ENCODE measurements at places on chromosomes 13 and 19.

GRCh38 chr19:19257137-19257536 lies 16.0 kb downstream of the TM6SF2 start:
- no peak for DNase-seq

- DNase-seq, result no peak
Observed at GRCh38 chr19:55209693-55210472, 582 bp upstream of the PTPRH start.

DNA sequence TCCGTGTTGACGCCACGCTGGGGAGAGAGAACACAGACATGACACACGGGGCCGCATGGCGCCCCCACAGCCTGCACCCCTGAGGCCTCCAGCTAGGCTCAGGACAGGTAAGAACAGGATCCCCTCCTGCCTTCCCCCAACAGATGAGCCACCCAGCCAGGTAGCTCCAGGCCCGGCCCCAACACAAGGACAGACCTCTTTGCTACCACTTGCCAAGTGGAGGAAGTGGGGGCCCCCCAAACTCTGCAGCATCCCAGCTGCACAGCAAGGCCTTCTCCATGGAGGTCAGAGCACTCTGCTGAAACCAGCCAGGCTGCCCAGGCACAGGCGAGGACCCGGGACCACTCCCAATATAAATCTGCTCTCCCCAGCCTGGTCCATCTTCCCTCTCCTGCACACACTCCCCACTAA lies 31.5 kb downstream of the PEPD start:
- no peak for DNase-seq

DNA sequence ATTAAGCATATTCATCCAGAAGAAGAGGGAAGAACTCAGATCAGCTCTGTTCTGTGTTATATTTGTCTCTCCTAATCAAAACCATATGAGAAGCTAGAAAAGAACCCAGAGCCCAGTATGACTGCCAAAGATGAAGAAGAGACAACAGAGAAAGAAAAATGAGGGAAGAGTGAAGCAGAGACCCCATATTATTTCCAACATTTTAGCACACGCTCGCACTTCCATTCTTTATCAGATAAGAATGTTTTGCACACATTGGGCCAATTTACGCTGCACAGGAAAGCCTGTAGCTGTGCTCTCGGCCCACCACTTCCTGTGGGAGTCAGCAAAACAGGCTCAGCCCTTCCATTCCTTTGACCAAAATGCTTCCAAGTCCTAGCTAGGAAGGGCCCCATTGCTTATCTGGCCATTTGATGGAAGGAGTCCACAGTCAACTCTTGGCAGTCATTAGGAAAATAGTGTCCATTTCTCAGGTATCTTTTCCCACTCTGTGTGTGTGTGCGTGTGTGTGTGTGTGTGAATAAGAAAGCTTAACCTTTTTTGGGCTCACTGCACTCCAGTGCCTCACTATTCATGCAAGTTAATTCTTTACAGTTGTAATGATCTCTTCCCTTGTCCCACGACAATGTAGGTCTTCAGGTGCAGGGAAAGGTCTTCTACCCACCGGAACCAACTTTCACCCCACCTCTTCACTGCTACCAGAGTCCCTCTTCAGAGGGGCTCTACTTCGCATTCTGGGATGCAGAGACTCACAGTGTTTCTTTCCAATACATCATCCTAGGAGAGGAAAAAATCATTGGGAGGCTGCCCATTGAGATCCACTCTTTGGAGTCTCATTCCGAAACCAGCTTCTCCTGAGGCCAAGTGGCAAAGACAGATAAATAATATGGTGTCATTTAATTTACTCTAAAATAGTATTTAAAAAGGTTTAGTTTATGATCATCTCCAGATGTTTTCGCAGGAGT lies 237.5 kb downstream of the COG6 start:
- DNase-seq, result no peak

DNA sequence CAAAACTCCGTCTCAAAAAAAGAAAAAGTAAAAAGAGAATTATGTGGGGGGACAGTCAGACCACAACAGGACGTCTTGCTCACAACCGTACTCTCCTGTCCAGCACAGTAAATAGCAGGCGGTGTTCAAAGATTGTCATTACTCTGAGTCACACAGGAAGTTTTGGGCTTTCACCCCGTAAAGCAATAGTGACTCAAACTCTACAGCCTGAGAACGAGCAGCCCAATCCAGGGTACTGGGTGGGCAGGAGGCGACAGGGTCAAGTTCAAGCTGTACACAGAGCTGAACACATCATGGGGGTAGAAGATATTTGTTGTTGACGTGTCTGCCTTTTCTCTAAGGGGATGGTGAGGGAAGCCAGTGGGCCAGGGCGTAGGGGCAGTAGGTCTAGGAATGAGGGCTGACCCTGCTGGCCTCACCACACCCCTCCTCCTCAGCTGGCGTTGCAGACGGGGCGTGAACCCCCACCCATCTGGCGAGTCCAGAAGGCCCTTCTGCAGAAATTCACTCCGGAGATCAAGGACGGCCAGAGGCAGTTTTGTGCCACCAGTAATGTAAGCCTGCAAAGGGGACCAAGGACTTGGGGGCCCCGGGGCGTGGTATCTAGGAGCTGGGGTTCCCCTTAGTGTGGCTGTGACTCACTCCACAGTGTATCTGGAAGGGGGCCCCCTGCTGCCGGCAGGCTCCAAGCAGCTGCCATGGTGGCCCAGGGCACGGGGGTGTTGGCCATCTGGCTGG lies 23.3 kb downstream of the PRR12 start:
- no peak for DNase-seq

DNA sequence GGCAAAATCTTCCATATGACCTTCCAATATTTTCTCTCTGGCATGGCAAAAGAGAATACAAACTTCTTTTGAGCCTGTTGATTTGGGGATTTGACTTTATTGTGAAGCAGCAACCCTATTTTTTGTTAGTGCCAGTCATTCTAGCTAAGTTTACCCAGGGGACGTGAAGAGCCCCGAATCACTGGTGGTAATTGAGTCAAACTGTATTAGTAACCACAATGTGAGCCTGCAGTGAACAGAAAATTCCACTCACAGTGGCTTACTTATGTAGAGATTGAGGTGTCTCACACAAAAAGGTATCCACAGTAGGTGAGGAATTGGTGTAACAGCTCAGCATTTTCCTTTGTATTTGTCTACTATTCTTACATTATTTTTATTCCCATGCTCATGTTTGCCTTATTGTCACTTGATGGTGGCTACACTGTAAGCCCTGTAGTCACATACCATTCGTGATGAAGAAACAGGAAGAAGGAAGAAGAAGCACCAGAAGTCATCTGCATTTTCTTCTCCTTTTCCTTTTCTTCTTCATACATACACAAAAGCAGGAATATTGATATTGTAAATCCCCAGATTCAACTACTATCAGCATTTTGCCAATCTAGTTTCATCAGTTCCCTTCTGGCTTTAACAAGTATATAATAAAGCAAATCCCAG lies 33.3 kb upstream of the MYCBP2 start:
- DNase-seq, result no peak

DNA sequence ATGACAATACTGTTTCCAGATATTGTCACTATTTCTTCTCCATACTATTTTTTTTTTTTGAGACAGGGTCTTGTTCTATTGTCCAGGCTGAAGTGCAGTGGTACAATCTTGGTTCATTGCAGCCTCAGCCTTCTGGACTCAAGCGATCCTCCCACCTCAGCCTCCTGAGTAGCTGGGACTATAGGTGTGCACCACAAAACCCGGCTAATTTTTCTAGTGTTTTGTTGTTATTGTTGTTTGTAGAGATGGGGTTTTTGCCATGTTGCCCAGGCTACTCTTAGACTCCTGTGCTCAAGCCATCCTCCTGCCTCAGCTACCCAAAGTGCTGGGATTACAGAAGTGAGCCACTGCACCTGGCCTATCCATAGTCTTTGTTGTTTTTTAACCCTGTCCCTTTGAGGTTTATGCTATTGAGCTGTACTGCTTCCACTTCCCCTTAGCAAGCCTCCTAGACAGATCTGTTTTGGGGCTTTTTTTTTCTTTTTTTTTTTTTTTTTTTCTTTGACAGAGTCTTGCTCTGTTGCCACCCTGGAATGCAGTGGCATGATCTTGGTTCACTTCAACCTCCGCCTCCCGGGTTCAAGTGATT lies 27.6 kb upstream of the MAP3K10 start:
- DNase-seq, result no peak

All from stimulated activated CD8-positive, alpha-beta memory T cell treated with anti-CD3 and anti-CD28 coated beads, Interleukin-15, amount 100 ng/mL, for 4 hours (primary cell).